ENCODE measurements at places on chromosomes 2 and 18. TPM values are rescaled to one million over a fixed set of nuclear protein-coding genes. Genes with fewer than 3 reads are reported as not detected.

Gene DCDC2C
- not detected for total RNA-seq

Gene DLX1
- 7.6 TPM for total RNA-seq

DNA sequence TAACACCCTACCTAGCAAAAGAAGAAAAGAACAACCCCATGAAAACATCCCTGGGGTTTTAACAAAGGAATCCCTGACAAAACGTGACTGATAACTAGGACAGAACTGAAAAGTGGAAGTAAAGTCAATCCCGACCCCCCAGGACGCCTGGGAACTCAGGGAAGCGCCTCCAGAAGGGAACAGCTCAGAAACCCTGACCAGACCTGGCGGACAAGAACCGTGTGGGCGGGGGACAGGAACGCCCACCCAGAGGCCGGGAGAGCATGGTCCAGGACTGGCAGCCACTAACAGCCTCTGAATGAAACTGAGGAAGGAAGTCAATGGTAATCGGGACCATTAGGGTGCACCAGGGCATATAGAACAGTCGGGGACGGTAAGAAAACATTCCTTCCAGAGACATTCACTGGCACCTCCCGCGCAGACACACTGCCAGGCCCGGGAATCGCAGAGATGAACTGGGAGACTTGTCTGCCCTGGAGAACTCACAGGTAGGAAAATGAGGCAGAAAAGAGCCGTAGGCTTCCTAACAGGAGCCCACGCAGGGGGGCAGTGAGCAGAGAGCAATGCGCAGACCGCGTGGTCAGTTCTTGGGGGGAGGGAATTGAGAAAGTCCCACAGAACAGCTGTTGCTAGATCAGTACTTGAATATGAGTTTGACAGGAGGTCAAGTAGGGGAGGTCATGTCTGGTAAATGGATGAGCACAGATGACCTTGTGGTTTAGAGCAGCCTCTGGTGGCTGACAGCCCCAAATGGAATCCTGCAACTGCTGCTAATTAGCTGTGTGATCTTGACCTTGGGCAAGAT lies 1.3 kb upstream of the TBC1D8 start:
- peak; percentile 60 for DNase-seq

DNA sequence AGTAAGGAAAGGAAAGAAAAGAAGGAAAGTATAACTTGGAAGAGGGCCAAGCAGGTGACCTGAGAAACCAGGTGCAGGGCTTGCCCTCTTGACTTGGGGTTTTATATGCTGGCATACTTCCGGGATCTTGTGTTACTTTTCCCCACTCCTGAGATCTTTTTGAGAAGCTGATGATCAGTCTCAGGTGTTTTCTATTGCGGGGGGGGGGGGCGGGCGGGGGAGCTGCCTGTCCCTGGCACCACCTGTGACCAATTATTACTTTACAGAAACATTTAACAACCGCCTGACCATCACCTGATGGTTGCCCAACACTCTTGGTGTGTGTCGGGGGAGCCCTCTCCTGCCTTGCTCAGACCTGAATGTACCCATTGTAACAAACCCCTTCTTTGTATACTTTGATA lies 6.9 kb upstream of the CASP10 start:
- no peak for DNase-seq

DNA sequence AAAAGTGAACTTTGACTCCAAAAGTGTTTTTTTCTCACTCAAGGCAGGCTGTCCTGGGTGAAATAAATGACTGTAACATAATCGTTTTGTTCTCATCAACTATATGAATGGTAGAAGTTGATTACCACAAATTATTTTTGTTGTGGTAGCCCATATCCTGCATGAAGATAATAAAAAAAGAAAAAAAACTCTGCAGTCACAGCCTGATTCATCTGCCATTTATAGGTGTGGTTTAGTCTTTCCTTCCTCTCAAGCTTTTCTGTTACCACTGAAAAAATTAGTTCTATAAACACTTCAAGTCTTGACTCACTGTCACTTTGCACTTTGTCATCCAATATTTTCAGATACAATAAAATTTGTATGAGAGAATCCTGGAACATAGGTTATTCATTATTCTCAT lies 522.0 kb downstream of the PLCL1 start:
- DNase-seq: no peak

GRCh38 chr18:8871489-8871888 lies 166.1 kb downstream of the MTCL1 start:
- DNase-seq: peak; percentile 70

DNA sequence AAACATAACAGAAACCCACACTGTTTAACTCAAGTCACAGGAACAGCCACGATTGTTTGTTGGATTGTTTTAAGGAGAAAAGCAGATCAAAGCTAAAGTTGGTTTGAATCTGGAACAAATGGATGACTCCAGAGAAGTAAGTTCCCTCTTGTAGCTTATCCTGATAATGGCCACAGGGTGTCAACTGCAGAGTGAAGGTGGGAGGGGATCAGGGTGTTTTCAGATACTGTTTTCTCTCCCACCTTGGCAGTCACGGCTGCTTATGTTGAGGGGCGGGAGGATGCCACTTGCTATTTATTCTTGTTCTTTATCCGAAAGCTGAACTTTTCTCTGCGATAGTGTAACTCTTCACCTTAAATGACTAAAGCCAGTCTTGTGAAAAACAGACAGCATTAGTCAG lies 36.5 kb upstream of the INPP4A start:
- DNase-seq: no peak

DNA sequence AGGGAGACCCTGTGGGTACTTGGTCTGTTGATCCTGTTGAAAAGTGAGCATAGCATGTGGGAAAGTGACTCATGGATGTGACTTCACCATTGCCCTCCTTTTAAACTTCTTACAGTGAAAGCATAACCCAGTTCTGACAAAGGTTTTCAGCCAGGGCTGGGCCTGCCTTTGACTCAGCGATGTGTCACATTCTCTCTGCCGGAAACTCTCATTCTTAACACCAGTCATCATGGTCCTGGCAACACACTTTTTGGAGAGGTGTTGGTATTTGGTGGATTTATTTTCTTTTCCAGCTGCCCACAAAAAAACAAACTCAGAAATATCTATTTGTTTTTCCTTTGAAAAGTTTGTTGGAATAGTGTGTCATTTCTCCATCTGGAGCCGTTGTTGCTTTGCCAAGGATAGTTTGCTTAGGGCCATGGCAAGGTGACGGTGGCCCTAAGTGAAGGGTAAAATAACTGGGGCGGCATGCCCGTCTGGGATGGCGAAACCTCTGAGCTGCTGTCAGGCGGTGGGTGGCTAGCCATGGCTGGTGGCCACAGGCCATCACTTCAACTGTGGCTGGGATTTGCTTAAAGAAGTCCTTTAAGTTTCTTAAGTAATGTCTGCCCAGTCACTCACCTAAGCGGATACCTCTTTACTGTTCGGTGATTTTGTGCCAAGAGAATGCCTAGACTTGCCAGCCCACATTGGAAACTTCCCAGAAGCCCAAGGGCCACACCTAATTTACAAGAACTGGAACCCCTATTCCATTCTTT lies 123.3 kb downstream of the LTBP1 start:
- peak; percentile 99 for DNase-seq

GRCh38 chr2:138433995-138434951 lies 67.3 kb upstream of the SPOPL start:
- no peak for DNase-seq
